Vagina (tissue), 2 donors: ENCODE measurements at places on chromosomes 3 and 15. TPM values are rescaled to one million over a fixed set of nuclear protein-coding genes. Genes with fewer than 3 reads are reported as not detected.

CFAP100 gene
- not detected for total RNA-seq

ACAD11 gene
- total RNA-seq, result 26.5 TPM

IGF2BP2 gene
- total RNA-seq, result 9.8 TPM

DNA sequence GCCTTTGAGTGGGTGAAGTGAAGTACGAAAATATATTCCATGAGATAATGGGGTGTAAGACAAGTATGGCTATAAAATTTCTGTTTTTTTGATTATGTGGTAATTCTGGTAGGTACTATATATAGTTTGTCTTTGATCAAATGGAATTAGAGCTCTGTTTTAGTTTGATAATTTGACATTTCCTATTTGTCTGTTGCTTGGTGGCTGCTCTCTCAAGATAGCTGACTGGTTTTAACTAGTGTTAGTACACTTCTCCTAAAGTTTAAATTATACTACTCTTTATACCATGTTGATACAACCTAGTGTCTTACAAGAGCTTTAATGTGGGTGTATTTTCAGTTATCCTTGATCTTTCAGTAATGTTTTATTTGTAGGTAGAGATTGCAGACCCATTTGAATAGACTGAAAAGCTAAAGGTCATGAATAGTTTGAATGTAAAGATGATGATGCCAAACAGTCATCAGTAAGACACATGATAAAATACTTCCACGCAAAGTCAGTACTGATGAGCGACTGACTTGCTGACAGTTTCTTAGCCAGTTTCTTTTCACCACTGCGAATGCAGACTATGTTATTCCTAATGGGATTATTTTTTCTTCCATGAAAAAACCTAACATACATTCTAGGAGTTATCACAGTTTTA, 15.2 kb downstream of the SACM1L start:
- no peaks in the 10 kb centered on the region for H3K36me3 ChIP-seq
- no peak overlapping the region for H3K4me3 ChIP-seq
- H3K27ac ChIP-seq, result no peak overlapping the region

DNA sequence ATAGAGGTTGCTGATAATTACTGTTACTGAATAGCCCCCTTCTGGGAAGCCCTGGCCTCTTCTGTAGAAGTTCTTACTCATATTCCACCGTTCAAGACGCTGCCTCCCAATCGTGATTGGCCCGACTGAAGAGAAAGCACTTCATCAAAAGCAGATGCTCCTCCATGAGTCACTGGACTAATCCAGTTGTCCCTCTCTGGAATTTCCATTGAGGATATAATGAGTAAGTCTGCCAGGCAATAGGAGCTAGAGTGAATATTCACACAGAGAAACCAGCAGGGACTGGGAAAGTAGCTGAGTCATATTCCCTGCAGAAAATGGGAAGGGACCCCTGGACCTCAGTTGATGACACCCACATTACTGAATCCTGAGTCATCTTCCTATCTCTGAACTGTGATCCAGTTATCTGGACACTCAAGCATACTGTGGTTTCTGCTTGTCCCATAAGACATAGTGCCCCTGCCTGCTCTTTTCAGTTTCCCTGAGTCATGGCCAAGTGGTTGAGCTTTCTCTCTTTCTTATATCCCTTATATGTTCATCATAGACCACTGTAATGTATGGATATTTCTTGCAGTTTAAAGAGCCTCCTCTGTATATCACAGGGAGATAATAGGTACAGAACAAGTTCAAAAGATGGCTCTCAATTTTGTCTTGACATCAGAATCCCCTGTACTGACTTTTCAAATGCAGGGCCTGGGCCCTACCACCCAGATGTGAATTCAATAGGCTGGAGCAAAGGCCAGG, 151.2 kb upstream of the CDIN1 start:
- no peaks in the 10 kb centered on the region for H3K4me1 ChIP-seq
- no peak overlapping the region for H3K4me3 ChIP-seq

ISL2 gene
- total RNA-seq, result 2.0 TPM

SERINC4 gene
- not detected for total RNA-seq

TNK2 gene
- total RNA-seq, result 41.5 TPM

- no peaks in the 10 kb centered on the region for H3K27me3 ChIP-seq
- no peak overlapping the region for H3K4me3 ChIP-seq
- no peak for DNase-seq
- peak overlapping the region; percentile 37 for H3K27ac ChIP-seq
- peaks cover 6% of the 10 kb centered on the region for H3K4me1 ChIP-seq
Observed at GRCh38 chr3:58999134-58999773, 50.6 kb downstream of the CFAP20DC start.

- H3K4me1 ChIP-seq, result no peaks in the 10 kb centered on the region
- no peak for DNase-seq
- no peak overlapping the region for H3K27ac ChIP-seq
- no peaks in the 10 kb centered on the region for H3K36me3 ChIP-seq
- H3K4me3 ChIP-seq, result no peak overlapping the region
Observed at GRCh38 chr3:161339517-161340500, 31.5 kb downstream of the SPTSSB start.

DNA sequence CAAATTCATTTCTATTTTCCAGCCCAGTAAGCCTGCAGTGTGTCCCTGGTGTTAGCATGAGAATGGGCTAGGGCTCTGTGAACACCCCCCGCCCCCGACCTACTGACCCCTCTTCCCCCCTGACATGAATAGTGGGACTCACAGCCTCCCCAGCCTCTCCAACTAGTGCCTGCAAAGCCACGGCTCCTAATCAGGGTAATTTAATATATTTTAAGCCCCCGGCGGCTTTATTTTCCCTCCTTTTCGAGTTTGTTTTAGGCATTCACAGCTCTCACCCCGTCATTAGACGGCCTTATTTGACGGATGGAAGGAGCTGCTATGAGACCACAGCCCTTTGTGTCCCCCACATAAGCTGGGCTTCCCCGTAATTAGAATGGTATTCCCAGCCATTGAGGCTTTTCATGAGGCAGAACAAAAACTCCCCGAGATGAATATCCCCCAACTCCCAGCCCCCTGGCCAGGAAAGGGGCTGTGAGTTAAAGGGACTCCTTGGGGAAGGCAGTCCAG, 78.3 kb upstream of the POLG start:
- H3K36me3 ChIP-seq, result no peaks in the 10 kb centered on the region
- no peak for DNase-seq
- H3K27me3 ChIP-seq, result no peaks in the 10 kb centered on the region
- no peak overlapping the region for H3K27ac ChIP-seq

NMD3 gene
- total RNA-seq, result 49.1 TPM

GRCh38 chr3:3615533-3615932, 183.7 kb upstream of the LRRN1 start:
- H3K4me3 ChIP-seq, result no peak overlapping the region
- no peaks in the 10 kb centered on the region for H3K36me3 ChIP-seq
- no peaks in the 10 kb centered on the region for H3K4me1 ChIP-seq
- H3K27ac ChIP-seq, result no peak overlapping the region
- H3K27me3 ChIP-seq, result no peaks in the 10 kb centered on the region

- no peak overlapping the region for H3K27ac ChIP-seq
- DNase-seq, result no peak
- H3K27me3 ChIP-seq, result no peaks in the 10 kb centered on the region
- peaks cover 30% of the 10 kb centered on the region for H3K4me1 ChIP-seq
- peaks cover 10% of the 10 kb centered on the region for H3K36me3 ChIP-seq
- H3K4me3 ChIP-seq, result no peak overlapping the region
Observed at GRCh38 chr3:56773986-56774385, 27.8 kb downstream of the ARHGEF3 start.

ZNF148 gene
- total RNA-seq, result 16.5 TPM

DNA sequence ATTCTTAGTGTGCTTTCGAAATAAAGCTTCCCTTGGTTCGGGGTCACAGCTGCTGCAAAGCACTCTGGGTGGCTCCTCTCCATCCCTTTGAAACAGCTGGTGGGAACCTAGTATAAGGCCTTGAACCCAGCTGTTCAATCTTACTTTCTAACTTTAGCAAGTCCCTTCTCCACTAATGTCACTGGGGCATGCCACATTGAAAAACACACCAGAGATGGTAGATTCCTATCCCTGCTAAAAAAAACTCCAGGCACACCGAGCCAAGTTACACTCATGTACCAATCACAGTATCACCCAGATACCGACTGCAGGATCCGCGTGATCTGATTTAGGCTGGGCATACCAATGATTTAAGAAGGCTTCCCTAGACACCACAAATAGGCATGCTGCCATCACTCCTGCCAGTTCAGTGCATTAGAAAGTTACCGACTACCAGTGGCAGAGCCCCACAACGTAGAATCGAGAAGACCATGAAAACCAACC, 65.0 kb downstream of the WWTR1 start:
- DNase-seq, result no peak
- peaks cover 37% of the 10 kb centered on the region for H3K4me1 ChIP-seq
- no peaks in the 10 kb centered on the region for H3K27me3 ChIP-seq
- no peak overlapping the region for H3K4me3 ChIP-seq
- H3K27ac ChIP-seq, result no peak overlapping the region
- H3K36me3 ChIP-seq, result no peaks in the 10 kb centered on the region

MCF2L2 gene
- 2.0 TPM for total RNA-seq

RTP3 gene
- total RNA-seq, result not detected

- no peaks in the 10 kb centered on the region for H3K36me3 ChIP-seq
- no peak for DNase-seq
- H3K4me1 ChIP-seq, result no peaks in the 10 kb centered on the region
- H3K4me3 ChIP-seq, result no peak overlapping the region
Observed at GRCh38 chr3:2391896-2392295, 293.2 kb downstream of the CNTN4 start.

DNA sequence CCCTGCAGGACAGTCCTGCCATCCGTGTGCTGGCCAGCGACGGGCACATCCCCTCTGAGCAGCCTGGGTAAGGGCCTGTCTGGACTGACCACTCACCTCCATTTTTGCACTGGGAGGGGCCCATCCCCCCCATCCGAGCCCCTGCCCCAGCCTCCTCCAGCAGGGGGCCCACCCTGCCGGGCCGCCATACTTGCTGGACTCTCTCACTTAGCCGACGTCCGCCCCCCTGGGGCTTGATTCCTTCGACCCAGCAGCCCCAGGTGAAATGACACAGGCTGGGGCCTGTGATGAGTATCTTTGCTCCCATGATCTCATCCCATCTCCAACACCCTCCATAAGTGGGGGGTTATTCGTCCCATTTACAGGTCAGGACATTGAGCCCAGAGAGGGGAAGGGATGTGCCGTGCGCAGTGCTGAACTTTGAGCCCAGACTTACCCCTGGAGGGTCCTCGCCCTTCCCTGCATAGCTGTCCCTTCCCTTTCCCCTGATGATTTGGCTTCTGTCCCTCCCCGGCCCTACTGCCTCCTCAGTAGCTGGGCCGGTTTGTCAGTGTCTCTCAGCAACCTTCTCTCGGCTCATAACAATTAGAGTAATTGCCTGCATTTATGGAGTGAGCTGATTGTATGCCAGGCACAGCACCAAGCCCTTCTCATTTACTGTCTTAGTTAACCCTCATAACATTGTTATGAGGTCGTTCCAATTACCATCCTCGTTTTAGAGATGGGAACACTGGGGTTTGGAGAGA, 4.2 kb downstream of the LMAN1L start:
- no peak for DNase-seq
- H3K27me3 ChIP-seq, result no peaks in the 10 kb centered on the region
- peak overlapping the region; percentile 16 for H3K27ac ChIP-seq

DNA sequence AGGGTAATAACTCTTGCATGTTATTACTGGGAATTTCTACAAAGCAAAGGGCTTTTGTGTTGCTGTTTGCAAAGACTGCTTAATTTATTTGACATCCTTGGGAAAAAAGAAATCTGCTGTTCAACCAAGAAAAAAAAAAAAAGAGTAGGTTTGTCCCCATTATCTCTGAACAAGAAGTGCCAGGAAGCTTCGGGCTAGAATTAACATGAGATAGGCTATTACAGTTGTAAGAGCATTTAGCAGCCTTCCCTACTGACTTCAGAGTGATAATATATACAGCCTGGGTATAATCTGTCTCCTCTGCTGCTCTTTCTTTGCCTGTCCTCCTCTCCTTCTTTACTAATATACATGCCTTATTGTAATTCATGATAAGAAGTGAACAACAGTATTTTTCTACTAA, 23.3 kb upstream of the CHMP2B start:
- no peak for DNase-seq
- no peaks in the 10 kb centered on the region for H3K27me3 ChIP-seq
- no peaks in the 10 kb centered on the region for H3K4me1 ChIP-seq
- H3K27ac ChIP-seq, result no peak overlapping the region
- H3K36me3 ChIP-seq, result no peaks in the 10 kb centered on the region

DNA sequence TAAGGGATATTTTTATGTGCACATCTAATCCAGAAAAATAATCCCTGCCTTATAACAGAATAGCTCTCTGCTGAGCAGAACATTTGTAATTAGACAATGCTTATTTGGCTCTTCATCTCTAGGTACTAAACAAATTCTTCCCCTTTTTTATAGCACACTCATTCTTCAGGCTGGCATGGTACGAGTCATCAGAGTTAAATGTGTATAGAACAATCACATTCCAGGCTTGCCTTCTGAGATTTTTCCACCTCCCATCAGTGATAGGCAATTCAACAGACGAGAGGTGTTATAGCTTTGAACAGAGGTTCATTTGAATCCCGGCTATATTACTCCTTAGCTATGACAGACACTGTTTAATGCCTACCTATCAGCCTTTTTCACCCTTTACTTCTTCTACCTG, 21.4 kb upstream of the SPPL2A start:
- no peak for DNase-seq
- no peak overlapping the region for H3K4me3 ChIP-seq
- H3K4me1 ChIP-seq, result no peaks in the 10 kb centered on the region
- no peaks in the 10 kb centered on the region for H3K27me3 ChIP-seq
- no peaks in the 10 kb centered on the region for H3K36me3 ChIP-seq

DNA sequence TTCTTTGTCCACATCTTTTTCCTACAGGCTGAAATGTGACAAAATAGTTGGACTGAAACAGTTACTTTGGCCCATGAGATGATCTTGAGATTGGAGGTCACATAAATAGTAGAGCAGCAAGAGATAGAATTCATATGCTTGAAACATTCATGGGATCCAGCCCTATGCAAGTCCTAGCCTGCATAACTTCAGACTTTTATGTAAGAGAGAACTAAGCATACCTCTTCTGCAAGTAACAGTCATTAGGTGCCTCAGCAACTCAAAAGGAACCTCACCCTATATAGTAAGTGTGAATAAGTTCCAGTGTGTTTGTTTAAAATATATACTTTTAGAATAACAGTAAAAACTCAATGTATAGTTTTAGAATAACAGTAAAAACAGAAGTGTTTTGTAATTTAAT, 138.0 kb upstream of the P2RY1 start:
- H3K27me3 ChIP-seq, result no peaks in the 10 kb centered on the region
- H3K4me3 ChIP-seq, result no peak overlapping the region
- DNase-seq, result no peak
- H3K4me1 ChIP-seq, result no peaks in the 10 kb centered on the region
